ENCODE measurements at places on chromosomes 7 and 10.

DNA sequence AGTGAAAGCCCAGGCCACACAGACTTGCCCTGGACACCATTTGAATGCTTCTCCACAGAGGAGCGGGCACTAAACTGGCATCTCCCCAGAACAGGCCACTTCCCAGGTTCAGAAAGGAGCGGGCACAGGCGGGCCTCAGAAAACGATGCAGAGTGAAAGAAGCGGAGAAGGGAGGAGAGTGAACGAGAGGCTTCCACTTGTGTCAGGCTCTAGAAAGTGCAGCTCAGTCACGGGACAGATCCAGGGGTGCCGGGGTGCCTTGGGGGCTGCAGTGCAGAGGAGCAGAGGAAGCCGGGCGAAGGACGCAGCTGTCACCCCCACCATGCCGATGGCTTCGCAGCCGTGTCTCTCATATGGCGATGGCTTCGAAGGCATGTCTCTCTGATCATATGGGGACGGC is 26.1 kb upstream of the PRKAR1B start:
- no peak for DNase-seq

GRCh38 chr10:75283671-75284470 is 48.1 kb upstream of the COMTD1 start:
- peak; percentile 88 for DNase-seq

- no peak for DNase-seq
These were observed 31.9 kb downstream of the RNLS start for GRCh38 chr10:88551246-88551645.

- peak; percentile 73 for DNase-seq
These were observed at the start of gene CCDC3 for GRCh38 chr10:13001041-13001886. Gene CCDC3, minus strand, starts transcription at chr10:13001713. Its CDS starts 143 bp downstream, at chr10:13001570.

DNA sequence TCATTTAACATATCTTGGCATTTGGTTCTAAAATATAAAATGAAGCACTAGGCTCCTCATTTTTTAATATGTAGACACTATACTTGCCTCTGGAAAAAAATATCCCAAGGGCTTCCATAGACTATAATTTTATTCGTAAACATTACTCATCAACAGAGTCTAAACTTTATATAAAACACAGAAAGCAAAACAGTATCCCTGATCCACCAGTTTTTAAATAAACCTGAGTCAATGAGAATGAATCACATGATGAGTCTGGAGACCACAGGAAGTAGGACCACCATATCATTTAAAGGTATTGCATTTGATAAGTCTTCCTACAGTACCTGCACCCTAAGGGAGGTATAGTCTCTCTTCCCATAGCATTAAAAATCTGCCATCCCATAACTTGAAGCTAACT is 228.0 kb downstream of the DGKI start:
- no peak for DNase-seq

- DNase-seq = no peak
These were observed 500.4 kb downstream of the MAGI2 start for GRCh38 chr7:78953090-78953489.

- DNase-seq = peak; percentile 80
These were observed 148.7 kb upstream of the PPP2R2D start for GRCh38 chr10:131751827-131752775.

DNA sequence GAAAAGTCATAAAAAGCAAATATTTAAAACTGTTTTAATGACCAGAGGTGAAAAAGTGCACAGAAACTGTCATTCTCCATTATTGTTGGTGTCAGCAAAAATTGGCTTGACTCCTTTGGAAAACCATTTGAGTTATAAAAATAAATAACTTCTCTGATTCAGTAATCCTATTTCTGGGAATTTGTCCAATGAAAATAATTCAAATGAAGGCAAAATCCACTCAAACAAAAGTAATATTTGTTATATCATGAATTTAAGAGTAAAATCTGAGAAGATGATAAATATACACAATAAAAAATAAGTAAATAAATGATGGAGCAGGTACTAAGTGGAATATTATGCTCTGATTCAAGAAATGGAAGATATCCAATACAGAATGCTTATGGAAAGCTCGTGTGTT is 326.6 kb upstream of the KLF6 start:
- DNase-seq = no peak

GRCh38 chr7:146002431-146003078 is 114.0 kb upstream of the CNTNAP2 start:
- no peak for DNase-seq

- DNase-seq = no peak
These were observed 146.5 kb downstream of the GLRX3 start for GRCh38 chr10:130282492-130283218.

DNA sequence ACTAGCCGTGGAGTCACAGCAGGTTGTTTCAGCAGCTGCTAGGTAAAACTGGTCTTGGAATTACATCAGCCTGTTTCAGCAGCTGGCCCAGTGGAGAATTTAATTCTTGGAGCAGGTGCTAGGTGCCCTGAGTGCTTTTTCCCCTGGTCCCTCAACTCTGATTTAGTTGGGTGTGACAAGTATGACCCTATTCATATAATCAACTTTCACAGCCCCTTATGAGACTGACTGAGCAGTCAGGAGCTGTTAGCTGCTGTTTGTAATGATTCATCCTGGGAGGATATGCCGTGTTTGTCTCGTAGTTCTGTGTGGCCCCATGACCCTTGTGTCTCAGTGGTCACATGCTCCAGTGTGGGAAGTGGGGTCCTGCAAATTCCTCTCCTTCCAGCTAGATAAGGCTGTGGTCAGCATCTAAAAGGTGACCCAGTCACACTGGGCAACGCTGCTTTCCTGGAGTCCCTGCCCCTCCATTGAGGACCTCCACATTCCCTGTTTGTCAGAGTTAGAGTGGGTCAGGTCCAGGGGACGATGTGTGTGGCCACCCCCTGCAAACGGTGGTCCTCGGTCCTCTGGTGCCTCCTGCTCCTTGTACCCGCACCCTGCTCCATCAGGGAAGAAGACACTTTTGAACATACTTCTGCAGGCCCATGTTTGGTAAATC is 28.3 kb downstream of the TBATA start:
- no peak for DNase-seq

GRCh38 chr7:134388336-134389019 is 70.4 kb downstream of the AKR1B1 start:
- no peak for DNase-seq

DNA sequence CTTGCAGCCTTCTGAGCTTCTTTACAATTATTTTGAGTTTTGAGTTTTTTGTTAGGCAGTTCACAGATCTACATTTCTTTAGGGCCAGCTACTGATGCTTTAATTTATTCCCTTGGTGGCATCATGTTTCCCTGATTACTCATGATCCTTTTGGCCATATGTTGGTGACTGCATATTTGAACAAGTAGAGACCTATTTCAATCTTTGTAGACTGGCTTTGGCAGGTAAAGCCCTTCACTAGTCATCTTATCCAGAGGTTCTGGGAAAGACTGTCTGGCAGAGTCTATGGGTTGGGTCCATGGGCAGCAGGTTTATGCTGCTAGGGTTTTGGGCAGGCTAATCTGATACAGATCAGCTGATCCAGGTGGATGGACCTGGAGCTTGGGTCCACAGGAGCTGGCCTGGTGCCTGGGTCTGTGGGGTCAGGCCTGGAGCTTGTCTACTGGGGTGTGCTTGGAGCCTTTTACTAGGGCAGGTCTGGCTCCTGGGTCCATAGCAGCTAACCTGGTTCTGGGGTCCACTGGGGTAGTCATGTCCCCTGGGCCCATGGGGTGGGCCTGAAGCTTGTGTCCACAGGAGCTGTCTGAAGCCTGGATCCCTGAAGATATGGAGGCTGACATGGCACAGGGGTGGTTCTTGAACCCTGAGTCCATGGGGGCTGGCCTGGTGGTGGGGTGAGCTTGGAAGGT is 72.7 kb downstream of the GPR85 start:
- no peak for DNase-seq

DNA sequence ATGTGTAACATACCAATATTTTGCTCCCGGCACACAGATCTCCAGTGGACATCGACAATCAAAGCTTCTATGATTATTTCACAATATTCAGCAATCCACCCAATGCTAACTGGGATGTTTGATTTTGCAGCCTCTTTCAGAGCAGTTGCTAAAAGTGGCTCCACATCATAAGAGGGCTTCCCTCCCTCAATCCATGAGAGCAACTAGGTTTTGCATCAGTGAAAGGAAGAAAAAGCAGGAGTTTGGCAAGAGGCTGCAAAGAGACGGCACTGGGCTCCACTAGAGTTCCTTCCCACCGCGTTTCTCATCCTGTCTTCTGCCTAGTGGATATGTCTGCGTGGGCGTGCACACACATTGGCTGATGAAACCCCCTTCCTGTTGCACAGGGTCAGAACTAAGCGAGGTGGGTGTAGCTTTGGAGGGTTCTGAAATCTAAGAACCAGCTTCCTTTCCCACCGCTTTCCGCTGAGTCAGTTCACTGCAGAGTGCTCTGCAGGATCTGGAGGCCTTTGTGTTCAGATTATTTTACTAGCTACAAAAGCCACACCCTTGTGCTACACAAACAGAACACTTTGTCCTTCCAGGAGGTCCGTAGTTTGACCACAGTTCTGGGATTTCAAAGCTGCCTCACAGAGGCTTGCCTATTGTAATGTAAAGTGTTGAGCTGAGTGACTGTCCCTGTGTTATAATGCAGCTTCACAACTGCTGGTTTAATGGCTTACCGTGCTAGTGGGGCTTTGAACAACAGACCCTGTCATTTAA is 28.1 kb downstream of the ARL4A start:
- peak; percentile 96 for DNase-seq

- no peak for DNase-seq
These were observed 659.5 kb upstream of the NRP1 start for GRCh38 chr10:33993917-33994316.

GRCh38 chr7:46625032-46625431 is 704.0 kb upstream of the IGFBP3 start:
- no peak for DNase-seq

- DNase-seq = no peak
These were observed 143.6 kb downstream of the HBP1 start for GRCh38 chr7:107312418-107312817.

DNA sequence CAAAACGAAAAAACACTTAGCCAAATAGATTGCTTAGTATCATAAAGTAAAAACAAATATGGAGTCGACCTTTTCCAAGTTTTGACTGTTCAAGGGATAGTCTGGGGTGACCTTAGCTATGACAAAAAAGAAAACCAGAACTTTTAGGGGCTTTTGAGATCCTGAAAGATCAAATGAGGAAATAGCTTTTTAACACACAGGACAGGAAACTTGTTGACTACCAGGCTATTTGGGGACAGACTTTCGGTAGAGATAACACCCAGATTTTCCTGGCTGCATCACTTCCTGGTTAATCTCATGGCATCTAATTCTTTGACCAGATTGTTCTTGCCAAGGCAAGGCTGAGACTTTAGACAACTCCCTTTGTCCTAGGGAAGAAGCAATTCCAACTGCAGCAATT is 34.5 kb upstream of the EGR2 start:
- no peak for DNase-seq

- no peak for DNase-seq
These were observed 36.3 kb downstream of the POT1 start for GRCh38 chr7:124893140-124893827.

Data from islet precursor cell (in vitro differentiated cells).